ENCODE measurements at places on chromosomes 11 and 22.

DNA sequence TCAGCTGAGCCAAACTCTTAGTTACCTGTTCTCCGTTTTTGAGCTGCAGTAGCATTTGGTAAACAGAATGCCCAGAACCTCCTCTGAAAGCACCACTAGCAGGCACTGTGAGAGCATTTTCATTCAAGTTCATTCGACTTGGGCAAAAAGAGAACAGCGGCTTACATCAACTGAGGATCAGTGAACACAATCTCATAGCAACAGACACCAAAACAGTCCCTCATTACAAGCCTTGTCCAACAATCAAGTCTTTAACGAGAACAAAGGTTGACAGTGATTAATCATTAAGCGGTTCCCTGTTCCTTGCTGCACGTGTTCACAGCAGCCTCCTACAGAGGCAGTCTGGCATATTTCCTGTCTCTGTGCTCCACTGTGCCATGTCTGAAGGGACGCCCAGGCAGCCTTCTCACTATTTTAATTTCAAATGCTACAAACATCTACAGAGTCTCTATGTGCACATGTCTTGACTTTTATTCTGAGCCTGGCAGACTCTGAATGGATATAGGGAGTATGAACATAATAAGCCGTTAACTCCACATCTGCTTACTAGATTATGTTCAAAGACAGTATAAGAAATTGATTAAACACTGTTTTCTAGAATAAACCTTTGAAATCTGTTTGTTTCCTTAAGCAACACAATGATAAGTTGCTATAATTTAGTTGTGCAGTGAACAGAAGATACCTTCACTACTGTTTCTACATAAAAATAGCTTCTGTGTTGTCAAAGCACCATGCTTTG, 88.3 kb upstream of the MTMR2 start:
- DNase-seq, result no peak

GRCh38 chr11:87456499-87456898, 418.8 kb downstream of the TMEM135 start:
- no peak for DNase-seq

DNA sequence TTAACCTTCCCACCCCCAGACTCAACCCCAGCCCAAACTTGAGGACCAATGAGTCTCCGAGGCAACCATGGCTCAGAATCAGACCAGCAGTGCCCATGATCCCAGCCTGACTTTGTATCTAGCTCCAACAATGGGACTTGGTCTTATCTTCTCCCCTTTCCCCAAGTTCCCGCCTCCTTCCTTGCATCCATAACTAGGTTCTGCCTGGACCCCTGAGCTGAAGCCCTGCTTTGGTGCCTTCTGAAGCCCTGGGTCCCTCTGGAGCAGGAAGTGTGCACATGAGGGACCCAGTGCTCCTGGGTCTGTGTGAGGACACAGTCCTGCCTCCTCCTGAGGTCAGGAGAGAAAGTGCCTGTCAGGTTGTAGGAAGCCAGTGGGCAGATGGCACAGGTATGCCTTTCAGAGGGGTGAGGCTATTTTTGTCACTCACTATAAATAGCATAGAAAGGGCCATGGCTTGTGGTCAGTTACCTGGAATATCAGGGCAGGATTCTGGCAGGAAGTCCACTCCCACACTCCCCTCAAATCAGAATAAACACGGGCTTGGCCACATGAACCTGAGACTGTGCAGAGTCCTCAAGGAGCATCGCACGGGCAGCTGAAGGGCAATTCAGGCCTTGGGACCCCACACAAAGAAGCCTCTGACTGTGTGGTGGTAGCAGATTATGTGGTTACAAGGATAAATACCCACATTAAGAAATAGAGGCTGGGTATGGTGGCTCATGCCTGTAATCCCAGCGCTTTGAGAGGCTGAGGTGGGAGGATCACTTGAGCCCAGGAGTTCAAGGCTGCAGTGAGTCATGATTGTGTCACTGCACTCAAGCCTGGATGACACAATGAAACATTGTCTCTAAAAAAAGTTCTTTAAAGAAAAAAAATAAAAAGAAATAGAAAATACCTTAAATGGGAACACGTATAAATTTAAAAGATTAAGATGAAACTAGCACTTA, 27.4 kb downstream of the RCN1 start:
- no peak for DNase-seq

- DNase-seq, result peak; percentile 80
Observed at GRCh38 chr22:19874307-19875060, 19.8 kb upstream of the GNB1L start.

DNA sequence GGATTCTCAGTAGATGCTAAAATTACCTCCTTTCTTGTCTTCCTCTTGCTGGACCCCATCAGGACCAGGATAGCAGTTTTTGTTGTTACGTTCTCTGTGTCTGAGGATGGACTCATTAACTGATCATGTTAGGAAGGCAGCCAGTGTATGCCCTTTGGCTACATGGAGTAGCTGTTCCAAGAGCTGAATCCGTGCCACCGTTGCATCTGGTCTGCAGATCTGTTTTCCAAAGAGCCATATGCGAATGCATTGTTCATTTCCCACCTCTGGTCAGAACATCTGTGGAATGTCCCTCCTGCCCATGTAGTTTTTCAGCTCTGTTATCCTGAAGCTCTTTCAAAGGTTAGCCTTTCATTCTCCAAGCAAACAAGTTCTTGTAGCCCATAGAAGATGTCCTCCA, 188.4 kb downstream of the SPON1 start:
- DNase-seq, result no peak

GRCh38 chr11:119483341-119483880, 60.4 kb upstream of the THY1 start:
- peak; percentile 67 for DNase-seq

DNA sequence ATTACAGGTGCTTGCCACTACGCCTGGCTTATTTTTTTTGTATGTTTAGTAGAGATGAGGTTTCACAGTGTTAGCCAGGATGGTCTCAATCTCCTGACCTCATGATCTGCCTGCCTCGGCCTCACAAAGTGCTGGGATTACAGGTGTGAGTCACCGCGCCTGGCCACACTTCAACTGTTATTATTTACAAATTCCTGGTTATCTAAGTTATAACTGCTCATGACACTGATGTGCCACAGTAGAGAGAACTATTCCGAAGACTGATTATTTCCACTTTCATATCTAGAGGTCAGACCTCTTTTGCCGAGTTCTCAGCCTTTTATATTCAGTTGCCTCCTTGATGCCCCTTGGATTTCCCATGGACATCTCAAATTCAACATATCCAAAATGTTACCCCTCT, 3.9 kb upstream of the NUP160 start:
- no peak for DNase-seq

GRCh38 chr11:69008737-69009440, 4.2 kb downstream of the MRGPRF start:
- DNase-seq, result peak; percentile 91

DNA sequence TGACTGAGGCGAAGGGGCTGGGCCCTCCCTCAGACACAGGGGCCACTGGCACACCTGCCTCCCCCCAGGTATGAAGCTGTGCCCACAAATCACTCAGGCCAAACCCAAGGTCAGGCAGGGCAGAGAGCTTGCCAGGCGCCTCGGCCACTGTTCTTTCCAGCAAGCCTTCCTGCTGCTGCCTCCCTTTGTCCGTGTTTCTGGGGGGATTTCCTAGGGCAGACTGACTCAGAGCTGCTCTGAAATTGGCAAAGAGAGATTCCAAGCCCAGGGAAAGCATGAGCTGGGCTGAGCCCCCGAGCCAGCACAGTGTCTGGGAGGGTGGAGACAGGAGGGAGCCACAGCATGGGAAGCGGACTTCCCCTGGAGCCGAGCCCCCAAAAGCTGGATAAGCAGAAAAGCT, 33.2 kb downstream of the PPP2R1B start:
- DNase-seq, result peak; percentile 89

DNA sequence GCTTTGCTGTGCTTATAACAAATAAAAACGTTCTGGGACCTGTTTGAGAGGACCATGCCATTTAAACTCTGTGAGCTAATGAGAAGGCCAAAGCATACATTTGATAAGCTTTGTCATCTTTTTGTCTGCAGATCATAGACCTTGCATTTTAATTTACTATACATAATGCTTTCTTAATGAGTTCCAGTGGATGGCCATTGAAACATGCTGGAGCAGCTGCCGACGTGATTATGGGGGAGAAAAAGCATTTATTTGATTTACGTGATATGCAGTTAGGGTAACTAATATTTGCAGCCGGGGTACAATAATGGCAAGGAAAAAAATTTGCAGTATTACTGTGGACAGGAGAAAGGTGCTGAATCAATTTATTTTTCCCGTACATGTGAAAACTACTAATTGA, 240.2 kb downstream of the FAT3 start:
- no peak for DNase-seq

DNA sequence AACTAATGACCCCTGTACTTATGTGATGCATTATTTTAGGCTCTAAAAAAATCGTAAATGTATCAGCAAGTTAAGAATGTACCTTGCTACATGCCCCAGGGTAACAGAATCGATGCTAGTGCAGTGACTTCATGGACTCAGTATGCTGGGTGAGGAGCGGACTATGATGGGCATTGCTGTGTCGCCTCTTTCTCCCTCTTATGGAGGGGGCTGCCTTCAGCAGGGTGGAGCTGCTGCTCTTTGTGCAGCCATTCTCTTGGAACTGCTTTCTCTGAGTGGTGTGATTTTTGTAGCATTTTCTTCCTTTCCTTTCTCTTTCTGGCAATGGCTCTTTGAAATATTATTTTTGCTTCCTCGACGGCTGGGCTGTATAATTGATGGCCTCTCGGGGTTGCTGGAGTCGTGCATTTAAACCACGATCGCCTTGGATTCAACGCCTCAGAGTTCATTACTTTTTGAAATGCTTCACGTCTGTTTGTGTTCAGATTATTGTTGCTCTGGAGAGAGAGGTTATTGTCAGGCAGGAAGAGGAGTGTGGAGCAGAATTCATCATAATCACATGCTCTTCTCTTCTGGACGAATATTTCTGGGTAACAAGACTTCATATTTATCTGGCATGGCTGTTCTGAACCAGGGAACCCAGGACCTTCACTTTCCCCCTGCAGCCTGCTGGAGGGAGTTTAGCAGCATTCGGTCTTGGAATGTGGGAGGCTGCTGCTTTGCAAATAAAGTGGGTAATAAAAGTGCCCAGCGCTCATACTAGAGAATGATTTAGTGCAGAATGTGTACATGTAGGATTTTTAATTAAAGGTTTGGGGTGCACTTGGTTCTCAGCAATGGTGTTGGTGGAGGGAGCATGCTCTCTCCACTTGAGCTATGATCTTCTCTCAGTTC, 804.2 kb downstream of the NTM start:
- DNase-seq, result no peak

- no peak for DNase-seq
Observed at GRCh38 chr11:16185042-16185441, 171.3 kb downstream of the SOX6 start.

DNA sequence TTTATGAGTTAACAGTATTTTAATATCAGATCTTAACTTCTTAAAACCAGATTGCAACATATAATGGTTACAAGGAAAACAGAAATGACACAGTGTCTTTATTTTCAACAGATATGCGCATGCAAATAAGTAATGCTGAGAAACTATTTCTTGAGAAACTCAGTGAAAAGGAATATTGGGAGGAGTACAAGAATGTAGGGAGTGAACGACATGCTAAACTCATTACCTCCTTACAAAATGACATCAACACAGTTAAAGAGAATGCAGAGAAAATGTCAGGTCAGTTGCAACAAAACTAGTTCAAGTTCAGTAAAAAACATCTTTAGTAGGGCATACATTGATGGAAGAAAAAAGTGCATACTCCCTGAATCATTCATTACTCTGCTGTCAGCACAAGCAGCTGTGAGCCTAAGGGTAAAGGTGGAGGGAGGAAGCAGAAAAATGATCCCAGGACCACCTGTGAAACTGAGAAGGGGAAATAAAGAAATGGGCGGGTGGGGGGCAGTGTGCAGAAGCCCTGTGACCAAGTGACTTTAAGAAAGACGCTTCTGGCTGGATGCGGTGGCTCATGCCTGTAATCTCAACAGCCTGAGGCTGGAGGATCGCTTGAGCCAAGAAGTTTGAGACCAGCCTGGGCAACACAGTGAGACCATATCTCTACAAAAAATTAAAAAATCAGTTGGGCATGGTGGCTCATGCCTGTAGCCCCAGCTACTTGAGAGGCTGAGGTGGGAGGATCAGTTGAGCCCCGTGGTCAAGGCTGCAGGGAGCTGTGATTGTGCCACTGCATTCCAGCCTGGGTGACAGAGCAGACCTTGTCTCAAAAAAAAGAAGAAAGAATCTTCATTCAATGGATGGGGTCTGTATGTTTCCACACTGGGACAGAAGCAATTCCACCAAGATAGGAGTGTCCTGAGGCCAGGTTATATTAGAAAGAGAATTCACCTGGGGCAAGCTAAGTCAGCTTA, 31.2 kb downstream of the CCDC83 start:
- no peak for DNase-seq

DNA sequence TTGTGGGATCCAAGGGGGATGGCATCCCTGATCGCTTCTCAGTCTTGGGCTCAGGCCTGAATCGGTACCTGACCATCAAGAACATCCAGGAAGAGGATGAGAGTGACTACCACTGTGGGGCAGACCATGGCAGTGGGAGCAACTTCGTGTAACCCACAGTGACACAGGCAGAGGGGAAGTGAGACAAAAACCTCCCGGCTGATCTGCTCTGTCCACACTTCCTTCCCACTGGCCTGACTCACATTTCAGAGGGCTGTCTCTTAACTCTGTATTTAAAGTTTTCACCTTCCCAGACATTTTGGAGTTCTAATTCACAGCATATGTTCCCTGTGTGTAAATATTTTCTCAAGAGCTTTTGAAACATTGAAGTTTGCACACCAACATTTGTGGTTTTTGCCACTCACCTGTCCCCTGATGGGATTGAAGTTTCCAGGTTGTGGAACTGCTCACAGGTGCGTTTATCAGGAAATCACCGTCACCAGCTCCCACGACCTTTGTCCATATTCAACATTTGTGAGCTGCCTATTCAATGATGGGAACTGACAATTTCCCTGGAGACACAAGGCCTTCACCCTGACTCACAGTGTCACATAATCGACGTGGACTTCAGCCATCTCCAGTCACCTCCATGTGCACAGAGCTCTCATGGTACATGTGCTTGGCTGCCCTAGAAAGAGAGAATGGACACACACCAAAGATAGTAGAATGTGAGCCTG, 99.2 kb downstream of the VPREB1 start:
- DNase-seq, result no peak

All from suprapubic skin (tissue), 4 donors.